T-helper 17 cell (primary cell): ENCODE measurements at places on chromosomes 5 and 9.

GRCh38 chr5:122120493-122120892 lies 8.9 kb upstream of the ZNF474 start:
- DNase-seq, result no peak

DNA sequence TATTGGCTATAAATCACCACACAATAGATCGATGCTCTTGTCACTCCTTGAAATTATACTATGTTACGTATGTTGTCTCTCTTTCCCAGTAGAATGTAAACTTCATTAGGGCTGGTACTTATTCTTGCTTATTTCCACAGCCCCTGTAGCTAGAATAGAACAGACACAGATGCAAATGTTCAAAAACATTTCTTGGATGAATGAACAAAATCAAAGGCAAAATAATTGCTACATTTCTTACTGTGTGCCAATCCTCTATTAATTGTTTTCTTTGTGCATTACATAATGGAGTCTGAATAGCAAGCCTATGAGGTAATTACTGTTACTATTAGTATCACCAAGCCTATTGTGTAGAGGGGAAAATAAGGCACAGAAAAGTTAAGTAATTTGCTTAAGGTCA lies 725 bp upstream of the OR13C2 start:
- no peak for DNase-seq

DNA sequence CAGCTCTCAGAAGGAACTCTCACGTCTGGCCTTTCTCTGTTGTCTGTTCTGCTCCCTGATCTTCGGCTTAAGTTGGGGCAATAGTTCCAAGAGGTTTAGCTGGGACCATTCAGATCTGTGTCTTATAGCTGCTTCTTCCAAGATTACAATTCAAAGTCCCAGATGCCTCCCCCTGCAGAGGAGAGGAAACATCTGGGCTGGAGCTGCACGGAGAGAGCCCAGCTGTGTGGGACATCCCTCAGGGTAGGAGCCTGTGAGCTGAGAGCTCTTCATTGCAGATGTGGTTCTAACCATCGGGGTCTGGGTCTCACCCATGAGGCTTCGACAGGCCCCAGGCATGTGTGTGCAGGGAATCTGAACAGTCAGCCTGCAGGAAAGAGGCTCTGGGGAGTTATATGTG lies 9.0 kb upstream of the PHF19 start:
- no peak for DNase-seq

DNA sequence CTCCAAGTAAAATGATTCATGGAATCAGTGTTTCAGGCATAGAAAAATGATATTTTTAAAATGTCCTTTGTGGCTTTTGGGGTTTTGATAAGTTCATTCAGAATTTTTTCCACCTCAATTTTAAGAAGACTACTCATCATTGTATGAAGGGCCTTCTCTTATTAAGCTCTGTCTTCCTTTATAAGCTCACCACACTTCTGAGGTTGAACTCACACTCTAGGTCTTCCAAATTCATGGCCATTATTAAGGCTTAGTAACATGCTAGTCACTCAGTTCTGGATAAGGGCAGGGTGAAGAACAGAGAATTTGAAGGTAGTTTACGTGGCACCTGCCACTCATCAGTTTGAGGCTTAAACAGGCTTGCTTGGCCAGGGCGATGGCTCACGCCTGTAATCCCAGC lies 4.2 kb downstream of the MELK start:
- no peak for DNase-seq

- no peak for DNase-seq
Measured at GRCh38 chr9:81266674-81267073, 422.7 kb downstream of the TLE1 start.

DNA sequence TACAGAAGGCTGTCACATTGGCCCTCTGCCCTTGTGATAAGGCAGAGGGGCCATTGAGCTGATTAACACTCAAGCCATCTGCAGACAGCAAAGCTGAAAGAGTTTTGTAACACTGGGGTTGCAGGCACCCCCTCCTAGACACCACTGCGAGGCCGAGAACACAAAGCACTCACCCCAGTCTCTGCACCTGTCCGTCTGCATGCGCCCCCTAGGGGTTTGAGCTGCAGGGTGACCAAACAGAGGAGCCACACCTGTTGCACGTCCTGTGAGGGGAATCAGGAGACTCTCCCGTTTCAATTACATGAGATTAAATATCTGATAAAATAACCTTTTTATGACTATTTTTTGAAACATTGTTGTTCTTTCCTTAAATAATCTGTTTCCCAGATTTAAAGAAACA lies 1180.4 kb downstream of the CDH9 start:
- DNase-seq, result no peak

- DNase-seq, result no peak
Measured at GRCh38 chr5:102651466-102651865, 103.6 kb upstream of the PAM start.

- DNase-seq, result no peak
Measured at GRCh38 chr5:99320436-99320835, 391.6 kb upstream of the CHD1 start.

GRCh38 chr5:61290791-61291210 lies 41.3 kb upstream of the ZSWIM6 start:
- DNase-seq, result no peak

DNA sequence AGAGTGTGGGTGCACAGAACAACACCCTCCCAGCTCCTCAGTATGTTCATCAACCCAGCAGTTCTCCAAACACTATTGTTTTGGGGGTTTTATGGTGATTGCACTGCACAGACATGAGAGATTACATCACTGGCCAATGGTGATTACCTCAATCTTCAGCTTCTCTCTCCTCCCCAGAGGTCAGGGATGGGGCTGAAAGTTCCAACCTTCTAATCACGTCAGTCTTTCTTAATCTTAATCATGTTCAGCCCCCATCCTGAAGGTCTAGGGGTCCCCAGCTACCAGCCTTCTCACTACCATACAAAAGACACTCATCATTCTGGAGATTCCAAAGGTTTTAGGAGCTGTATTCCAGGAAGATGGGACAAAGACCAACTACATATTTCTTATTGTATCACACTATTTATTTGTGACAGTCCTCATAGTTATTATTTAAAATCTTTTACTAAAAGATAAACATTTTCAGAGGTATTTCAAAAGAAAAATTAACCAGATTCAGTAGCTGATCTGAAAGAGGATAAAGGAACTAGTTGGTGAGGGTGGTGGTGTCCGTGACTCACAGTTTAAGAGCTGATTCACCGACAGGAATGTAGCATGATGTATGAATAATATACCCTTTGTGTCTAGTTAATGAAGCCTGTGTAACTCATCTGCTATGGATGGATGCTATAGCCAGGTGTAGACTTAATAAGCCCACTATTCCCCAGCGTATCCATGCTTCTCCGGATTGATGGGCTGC lies 35.6 kb downstream of the RASEF start:
- DNase-seq, result no peak

- DNase-seq, result no peak
Measured at GRCh38 chr5:54696346-54696745, 178.8 kb downstream of the SNX18 start.
